Stimulated activated CD4-positive, alpha-beta T cell treated with anti-CD3 and anti-CD28 coated beads, Interleukin-4, amount 100 ng/mL, for 48 hours (primary cell): ENCODE measurements at places on chromosomes 6 and 20.

- DNase-seq = no peak
Observed at GRCh38 chr6:160691617-160692016, 10.4 kb upstream of the PLG start.

- no peak for DNase-seq
Observed at GRCh38 chr20:1636621-1637020, 16.8 kb upstream of the SIRPB1 start.

DNA sequence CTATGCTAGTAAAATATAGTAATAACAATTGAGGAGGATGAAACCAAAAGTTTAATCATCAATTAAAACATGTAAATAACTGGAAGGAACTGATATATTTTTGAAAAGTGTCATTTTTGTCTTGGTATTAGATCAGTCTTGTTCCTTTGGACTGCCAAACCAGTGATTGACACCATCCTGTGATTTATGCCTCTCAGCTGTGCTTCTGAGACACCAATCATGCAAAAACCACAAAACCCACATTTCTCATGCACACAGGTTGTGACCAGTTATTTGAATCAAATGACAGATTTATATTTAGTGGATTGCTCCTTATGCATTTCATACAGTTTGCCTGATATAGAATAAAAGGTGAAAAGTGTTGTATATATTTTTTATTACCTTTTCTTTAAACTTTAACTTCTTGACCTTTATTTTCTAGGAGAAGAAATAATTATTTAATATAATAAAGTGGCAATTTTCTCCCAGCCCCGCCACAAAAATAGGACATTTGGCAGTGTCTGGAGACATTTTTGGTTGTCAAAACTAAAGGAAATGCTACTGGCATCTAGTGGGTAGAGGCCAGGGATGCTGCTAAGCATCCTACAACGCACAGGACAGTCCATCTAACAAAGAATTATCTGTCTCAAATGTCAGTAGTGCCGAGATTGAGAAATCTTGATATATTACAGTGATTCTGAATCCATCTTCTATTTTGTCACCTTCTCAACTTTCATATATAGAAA lies 383.6 kb downstream of the BCKDHB start:
- no peak for DNase-seq

DNA sequence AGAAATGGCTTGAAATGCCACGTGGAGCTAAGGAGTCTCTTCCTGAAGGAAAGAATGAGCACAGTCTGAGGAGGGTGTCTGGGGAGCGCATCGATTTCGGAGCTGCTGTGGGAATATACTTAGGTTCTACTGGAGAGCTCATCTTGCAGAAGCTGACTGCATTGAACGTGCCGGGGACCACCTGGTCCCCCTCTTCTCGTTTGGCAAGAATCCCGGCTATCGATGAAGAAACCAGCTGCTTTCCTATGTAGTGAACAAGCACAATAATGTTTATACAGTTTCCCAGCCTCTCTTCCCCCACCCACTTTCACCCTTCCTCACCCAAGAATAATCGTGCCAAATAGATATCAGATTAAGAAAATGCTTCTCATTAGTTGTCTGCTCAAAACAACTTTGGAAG lies 242.5 kb downstream of the PACRG start:
- DNase-seq = no peak

GRCh38 chr20:32062776-32063170 lies 10.7 kb downstream of the HCK start:
- DNase-seq = no peak

- no peak for DNase-seq
Observed at GRCh38 chr20:13464702-13465101, 174.0 kb downstream of the TASP1 start.

DNA sequence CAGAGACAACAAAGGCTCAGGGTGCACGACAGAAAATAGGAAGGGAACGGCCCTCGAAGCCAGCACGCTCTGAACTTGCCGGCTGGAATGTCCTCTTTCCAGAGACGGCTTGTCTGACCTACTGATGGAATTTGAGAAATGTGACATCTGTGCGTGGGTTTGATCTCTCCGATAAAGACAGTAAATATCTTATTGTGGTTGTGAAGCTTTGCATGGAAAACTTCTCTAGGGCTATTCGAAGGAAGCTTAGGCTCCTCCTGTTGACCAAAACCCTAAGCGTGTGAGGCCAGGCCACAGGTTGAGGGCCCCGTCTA lies 247.3 kb downstream of the ZNF217 start:
- no peak for DNase-seq

GRCh38 chr6:51273228-51273961 lies 454.7 kb downstream of the TFAP2B start:
- no peak for DNase-seq

DNA sequence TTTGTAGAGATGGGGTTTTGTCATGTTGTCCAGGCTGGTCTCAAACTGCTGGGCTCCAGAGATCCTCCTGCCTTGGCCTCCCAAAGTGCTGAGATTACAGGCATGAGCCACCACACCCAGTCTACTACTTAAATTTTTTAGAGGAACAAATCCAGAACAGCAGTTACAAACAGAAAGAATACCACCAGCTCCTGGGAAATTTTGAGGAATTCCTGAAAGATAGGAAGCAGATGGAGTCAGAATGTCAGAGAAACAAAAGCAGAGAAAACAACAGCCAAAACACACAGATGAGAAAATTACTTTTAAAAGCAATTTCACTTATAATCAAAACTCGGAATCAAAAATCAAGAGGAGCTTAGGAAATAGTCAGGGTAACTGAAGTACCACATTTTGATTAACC lies 543.3 kb upstream of the MARCKS start:
- no peak for DNase-seq

- no peak for DNase-seq
Observed at GRCh38 chr6:35082733-35083403, 58.3 kb downstream of the TCP11 start.

GRCh38 chr20:36390719-36391415 lies 84.7 kb downstream of the DLGAP4 start:
- DNase-seq = no peak

DNA sequence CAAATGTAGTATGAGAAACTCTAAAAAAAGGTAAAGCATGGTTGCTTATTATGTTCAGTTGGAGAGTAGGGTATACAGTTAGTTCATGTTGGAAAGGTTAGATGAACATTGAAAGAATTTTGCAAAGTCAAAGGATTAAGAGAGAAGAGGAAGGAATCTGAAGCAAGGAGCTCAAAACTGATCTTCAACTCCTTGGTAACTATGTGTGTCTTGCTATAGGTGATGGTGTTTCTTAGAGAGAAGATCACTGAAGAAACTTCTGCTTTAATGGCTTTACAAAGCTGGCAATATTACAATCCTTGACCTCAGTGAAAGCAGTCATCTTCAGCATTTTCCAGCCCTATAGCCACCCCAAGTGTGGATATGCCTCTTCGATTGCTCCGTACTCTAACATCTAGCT lies 4.7 kb downstream of the HLA-DRA start:
- DNase-seq = no peak

DNA sequence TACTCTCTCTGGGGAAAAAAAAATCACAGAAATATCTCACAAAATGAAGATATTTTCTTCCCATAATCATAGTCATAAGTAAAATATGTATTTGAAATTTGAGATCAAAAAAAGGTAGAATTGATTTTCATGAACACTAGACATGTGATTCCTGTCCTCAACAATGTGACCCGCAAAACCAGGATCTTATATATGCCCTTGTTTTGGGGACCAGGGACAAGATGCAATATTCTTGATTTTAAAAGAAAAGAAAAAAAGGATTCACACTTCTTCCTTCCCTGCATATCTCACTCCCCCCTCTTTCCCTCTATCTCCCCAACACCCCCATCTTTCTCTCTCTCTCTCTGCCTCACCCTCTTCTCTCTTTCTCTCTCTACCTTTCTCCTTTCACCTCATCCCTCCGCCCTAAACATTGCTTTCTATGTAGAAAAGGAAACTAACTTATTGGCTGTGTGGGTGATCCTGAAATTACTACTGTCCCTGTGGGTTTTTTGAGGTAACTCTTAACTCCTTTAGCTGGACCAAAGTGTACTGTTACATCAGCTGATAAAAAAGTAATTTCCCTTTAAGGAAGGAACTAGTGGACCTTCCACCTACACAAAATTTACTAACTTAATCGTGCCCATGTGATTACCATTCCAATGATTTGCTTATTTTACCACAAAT lies 85.6 kb downstream of the AIG1 start:
- no peak for DNase-seq

- DNase-seq = no peak
Observed at GRCh38 chr6:53585208-53585900, 40.5 kb upstream of the GCLC start.

DNA sequence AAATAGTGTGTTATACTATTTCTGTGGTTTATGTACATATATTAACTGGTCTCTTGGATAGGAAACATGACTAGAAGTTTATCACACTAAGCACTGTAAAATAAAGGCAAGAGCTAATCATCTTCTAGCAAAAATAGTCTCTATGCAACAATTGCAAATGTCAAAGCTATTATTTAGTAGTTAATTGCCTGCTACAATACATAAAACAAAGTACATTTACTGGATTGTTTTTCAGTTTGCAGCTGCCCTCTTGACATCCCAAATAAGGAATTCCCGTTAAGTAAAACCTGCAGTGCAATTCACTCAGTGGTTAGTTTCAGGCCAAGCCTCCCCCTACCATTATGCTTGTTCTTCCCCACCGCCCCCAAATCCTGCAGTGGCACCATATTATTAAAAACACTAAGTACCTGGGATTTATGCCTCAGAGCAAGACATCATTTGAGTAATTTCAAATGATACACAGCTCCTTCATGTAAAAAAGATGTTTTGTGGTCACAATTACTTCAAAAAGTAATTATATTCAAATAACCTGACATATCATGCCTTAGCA lies 1.6 kb upstream of the ATP5F1E start:
- no peak for DNase-seq

DNA sequence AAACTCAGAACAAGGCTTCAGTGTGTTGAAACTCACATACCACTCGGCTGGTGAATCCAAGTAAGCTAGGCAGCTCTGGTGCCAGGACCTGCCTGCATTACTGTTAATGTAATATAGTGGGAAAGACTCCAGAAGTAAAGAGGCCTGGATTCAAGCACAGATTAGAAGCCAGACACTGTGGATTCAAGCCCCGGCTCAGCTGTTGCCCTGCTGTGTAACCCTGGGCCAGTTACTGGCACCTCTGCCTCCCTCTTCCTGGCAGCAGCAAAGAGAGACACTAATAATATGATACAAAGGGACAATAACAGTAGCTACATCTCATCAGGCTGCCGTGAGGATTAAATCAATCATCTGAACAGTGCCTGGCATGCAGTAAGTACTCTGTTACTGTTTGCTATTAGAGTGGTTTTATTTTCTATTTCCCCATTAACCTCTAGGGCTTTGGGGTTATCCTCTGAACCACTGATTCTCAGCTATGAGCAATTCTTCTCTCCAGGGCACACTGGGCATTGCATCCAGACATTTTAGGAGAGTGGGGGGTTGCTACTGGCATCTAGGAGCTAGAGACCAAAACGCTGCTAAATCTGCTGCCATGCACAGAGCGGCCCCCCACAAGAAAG lies 92.9 kb downstream of the ZMYND8 start:
- no peak for DNase-seq

- DNase-seq = no peak
Observed at GRCh38 chr6:14953836-14954235, 292.0 kb upstream of the JARID2 start.

DNA sequence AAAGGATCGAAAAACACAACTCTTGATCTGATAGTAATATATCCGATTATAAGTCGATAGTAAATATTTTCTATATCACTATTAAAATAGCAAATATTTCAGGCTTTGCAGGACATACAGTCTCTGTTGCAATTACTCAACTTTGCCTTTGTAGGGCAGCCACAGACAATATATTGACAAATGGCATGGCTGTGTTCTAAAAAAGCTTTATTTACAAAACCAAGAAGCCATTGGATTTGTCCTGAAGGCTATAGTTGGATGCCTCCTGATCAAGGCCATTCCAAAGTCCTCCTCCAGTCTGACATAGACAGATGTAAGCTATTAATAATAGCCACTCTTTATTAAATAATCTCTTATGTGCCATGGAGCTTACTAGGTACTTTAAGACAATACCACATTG lies 5.9 kb downstream of the OCSTAMP start:
- DNase-seq = no peak

DNA sequence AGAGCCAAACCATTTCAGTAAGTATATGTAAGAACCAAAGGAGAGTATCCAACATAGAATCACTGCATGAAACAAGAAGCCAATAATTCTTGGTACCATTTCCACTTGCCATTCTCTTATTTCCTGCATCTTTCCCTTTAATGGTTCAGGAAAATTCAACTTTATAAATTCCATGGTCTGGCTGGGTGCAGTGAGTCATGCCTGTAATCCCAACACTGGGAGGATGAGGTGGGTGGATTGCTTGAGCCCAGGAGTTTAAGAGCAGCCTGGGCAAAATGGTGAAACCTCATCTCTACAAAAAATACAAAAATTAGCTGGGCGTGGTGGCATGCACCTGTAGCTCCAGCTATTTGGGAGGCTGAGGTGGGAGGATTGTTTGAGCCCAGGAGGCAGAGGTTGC lies 21.2 kb downstream of the NHLRC1 start:
- no peak for DNase-seq

- DNase-seq = no peak
Observed at GRCh38 chr20:23308908-23309307, 41.7 kb upstream of the NXT1 start.

- no peak for DNase-seq
Observed at GRCh38 chr20:40651151-40651550, 37.9 kb downstream of the MAFB start.

DNA sequence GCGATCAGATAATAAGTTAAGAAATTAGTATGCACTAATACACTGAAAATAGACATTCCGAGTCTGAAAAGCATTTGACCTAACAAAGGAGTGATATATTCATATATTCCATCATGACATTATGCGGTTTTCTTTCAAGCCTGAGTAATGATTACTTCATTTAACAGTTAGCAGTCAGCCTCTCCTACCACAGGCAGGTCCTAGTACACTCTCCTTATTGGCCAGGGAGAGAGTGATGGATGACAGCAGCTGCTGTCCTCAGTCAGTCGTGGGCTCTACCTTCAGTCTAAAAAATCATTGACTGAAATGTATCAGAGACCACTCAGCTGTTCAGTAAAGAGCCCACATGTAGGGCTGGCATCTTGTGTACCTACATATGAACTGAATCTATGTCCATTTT lies 33.2 kb upstream of the VGLL2 start:
- DNase-seq = no peak

GRCh38 chr6:32659856-32660595 lies 6.4 kb downstream of the HLA-DQB1 start:
- no peak for DNase-seq
